ENCODE measurements at places on chromosomes 1 and 21. TPM values are rescaled to one million over a fixed set of nuclear protein-coding genes. Genes with fewer than 3 reads are reported as not detected.

Gene ZNF695
- total RNA-seq: 1.1 TPM

Gene SPRR2A
- total RNA-seq: not detected

Gene SLFNL1
- total RNA-seq: under 0.01 TPM

Gene CSMD2
- 0.28 TPM for total RNA-seq

Gene TMOD4
- not detected for total RNA-seq

Gene BNIPL
- total RNA-seq: under 0.01 TPM

Gene SPRR3
- not detected for total RNA-seq

Gene KCNJ15
- under 0.01 TPM for total RNA-seq

Gene SPRR2G
- total RNA-seq: not detected

Gene KRTAP21-2
- not detected for total RNA-seq

Gene ARTN
- not detected for total RNA-seq

Gene LRRC53
- not detected for total RNA-seq

Gene IGSF3
- under 0.01 TPM for total RNA-seq

Gene ZNF683
- total RNA-seq: not detected

Gene SLC45A3
- 1.1 TPM for total RNA-seq

Gene TCHH
- total RNA-seq: not detected

Gene KRTAP19-3
- not detected for total RNA-seq

All from IMR-90 (cell line).